Tibial nerve (tissue), 4 donors: ENCODE measurements at places on chromosomes 7 and 10.
A peak's percentile ranks its signal among the peaks of the same experiment; 100 is the strongest.

GRCh38 chr10:78335691-78336401 lies 302.2 kb downstream of the RPS24 start:
- DNase-seq: peak; percentile 60

DNA sequence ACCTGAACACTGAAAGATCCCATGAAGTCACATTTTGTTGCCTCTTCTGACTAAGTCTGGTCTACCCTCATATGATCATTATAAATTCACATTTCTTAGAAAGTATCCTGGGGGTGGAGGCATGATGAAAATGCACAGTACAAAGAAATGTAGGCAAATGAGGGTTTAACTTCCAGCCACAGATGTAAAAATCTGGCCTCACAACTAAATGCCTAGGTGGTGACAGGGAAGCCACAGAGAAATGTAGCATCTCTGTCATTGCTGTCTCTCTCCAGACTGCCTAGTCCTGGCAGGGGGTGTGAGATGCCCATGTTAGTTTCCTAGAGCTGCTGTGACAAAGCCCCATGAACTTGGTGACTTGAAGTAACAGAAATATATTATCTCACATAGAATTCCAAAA lies 395.9 kb downstream of the SORCS3 start:
- no peak for DNase-seq

- DNase-seq: no peak
Observed at GRCh38 chr10:96829029-96829773, 2.9 kb upstream of the LCOR start.

- no peak for DNase-seq
Observed at GRCh38 chr7:151185762-151186639, 1.0 kb downstream of the ASB10 start.
